ENCODE measurements at places on chromosomes 11 and 22. TPM values are rescaled to one million over a fixed set of nuclear protein-coding genes. Genes with fewer than 3 reads are reported as not detected.

DNA sequence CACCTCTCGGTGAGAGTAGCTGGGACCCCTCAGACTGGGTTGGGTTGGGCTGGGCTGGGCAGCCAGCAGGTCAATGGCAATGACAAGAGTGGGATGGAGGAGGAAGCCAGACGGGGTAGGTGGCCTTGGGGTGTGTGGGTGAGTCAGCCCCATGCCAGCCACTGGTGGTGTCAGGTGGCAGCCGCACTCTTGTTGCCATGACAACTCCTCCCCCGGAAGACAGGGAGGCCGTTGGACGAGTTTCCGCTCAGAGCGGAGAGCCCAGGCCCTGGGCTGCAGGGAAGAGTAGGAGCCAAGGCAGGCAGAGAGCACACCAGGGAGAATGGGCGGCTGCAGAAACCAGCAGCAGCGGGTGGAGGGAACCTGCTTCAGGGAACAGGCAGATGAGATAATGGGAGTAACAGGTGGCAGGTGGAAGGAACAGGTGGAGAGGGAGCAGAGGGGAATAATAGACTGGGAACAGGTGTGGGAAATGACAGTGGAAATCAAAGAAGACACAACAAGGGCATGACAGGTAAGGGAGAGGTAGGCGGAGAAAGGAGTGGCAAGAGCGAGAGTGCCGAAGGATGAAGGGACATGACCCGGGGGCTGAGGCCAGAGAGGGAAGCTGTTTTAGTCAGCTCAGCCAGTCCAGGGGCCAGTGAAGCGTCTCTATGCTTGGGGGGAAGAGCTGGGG lies 8.7 kb downstream of the SPTBN2 start:
- H3K27ac ChIP-seq: peak overlapping the region; percentile 48
- no peaks in the 10 kb centered on the region for H3K36me3 ChIP-seq
- DNase-seq: peak; percentile 35
- peak overlapping the region; percentile 26 for H3K4me3 ChIP-seq
- H3K27me3 ChIP-seq: peaks cover 14% of the 10 kb centered on the region

DNA sequence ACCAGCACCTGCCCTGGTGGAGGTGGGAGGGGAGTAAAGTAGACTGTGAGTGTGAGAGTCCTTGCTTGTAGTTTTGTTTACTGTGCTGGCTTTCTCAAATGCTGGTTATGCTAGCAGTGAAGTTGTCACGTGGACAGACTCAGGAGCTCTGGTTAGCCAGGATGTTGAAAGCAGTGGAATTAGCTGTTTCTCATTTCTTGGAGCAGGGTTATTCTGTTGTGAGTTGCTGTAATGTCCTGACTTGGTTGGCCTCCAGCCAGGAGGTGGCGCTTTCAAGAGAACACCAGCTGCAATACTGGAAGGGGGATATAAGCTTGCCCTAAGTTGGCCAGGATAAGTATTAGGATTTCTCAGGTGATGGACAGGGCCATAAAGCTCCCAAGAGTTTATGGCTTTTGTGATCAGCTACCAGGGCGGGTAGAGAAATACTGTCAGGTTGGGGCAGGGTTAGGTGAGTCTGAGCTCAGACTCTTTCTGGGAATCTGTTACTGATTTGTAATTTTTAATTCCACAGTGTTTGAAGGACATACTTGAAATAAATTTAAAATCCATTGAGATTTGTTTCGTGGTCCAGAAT lies 13.7 kb downstream of the CYP2D6 start:
- H3K27ac ChIP-seq: no peak overlapping the region
- H3K27me3 ChIP-seq: no peaks in the 10 kb centered on the region
- H3K4me1 ChIP-seq: peaks cover 30% of the 10 kb centered on the region
- no peak for DNase-seq
- H3K36me3 ChIP-seq: peaks cover 25% of the 10 kb centered on the region
- H3K4me3 ChIP-seq: no peak overlapping the region

DNA sequence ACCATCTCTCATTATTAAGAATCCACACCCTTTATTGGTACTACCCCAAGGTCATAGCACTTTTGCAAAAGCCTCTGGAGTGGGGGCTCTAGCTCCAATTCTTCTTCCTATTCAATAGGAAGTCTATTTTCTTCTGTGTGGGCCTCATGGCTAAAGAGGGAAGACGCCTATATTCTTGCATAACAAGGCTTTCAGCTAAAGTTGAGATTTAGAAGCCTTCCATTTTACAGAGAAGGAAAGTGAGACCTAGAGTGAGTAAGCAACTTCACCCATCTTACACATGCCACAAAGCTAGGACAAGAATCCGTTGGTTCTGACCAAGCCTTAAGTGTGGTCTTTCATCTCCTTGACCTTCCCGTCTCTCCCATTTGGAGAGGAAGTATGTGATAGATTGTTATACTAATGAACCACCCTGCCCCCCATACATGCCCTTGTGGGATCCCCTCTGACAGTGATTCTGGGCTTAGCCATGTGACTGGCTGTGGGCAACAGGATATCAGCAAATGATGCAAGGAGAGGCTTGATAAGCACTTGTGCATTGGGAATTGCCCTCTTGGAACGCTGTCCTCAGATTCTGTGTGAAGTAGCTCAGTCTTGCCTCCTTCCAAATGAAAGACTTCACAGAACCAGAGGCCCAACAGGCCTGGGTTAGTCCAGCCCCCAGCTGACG lies 12.3 kb downstream of the BACE1 start:
- no peaks in the 10 kb centered on the region for H3K27me3 ChIP-seq
- H3K4me1 ChIP-seq: peaks cover 4% of the 10 kb centered on the region
- no peak overlapping the region for H3K27ac ChIP-seq
- no peaks in the 10 kb centered on the region for H3K36me3 ChIP-seq

DNA sequence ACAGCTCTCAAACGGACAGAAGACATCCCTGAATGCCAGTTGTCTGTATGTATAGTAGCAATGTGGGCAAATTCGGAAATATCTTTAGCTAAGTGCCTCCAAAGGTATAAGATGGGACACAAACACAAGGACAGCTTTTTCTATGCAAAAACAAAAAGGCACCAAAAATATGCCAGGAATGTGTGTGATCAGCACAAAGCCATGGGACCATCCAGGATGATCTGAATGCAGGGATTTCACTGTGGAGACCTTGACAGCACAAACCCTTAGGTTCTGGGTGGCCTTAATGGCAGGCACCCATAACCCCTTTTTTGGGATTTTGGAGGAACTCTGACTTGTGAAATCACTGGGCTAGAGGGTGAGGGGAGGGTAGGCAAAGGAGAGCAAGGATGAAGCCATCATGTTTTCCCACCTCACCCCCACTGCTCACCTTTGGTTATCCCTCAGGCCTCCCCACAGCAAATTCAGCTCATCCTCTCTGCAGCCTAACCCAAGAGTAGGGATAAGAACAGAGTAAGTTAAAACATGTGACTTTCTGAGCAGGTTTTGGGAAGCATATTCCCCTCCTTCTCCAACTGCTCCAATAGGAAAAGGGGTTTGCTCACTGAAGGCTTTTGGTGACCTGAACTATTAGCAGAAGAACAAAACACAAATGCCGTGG lies 154.6 kb downstream of the SNX19 start:
- no peaks in the 10 kb centered on the region for H3K36me3 ChIP-seq
- no peak overlapping the region for H3K4me3 ChIP-seq
- no peak for DNase-seq
- H3K27me3 ChIP-seq: no peaks in the 10 kb centered on the region
- H3K27ac ChIP-seq: no peak overlapping the region
- peaks cover 6% of the 10 kb centered on the region for H3K4me1 ChIP-seq

OR8B8 gene
- not detected for total RNA-seq

- no peaks in the 10 kb centered on the region for H3K27me3 ChIP-seq
- no peak overlapping the region for H3K27ac ChIP-seq
- H3K4me3 ChIP-seq: no peak overlapping the region
These were observed 9.7 kb upstream of the PIK3IP1 start for GRCh38 chr22:31302006-31302405.

DNA sequence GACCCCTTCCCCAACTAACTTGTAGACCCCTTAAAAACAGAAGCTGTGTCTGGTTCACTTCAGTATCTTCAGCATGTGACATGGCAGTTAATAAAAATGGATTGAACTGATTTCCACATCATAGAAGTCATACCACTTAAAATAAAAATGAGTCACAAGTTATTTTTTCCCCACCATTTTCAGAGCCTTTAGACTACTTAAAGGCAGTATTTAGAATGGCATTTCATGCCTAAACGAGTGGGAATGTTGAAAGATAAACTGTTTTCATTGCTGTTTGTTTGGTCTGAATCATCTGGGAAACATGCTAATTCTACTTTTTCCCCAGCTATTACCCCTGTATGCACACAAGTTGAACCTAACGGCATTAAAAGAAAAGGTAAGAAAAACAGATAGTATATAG lies 324.0 kb downstream of the RAB38 start:
- no peaks in the 10 kb centered on the region for H3K4me1 ChIP-seq
- no peak for DNase-seq
- no peak overlapping the region for H3K4me3 ChIP-seq
- H3K36me3 ChIP-seq: no peaks in the 10 kb centered on the region

DNA sequence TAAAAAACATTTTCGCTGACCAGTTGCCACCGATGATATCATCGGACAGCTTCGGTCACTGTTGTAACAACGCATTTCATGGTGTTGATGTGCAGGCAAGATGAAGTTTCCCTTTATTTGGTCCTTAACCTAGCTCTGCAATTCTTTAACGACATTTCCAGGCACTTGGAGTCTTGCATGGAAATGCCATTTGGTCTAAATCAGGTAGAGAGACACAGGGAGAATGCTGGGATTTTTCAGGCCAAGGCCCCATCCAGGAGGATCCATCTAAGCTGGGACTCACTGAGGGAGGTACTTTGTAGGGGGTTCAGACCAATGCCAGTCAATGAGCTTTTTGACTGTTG lies 121.5 kb upstream of the RCN1 start:
- H3K36me3 ChIP-seq: no peaks in the 10 kb centered on the region
- no peak for DNase-seq
- H3K4me3 ChIP-seq: no peak overlapping the region
- H3K27me3 ChIP-seq: no peaks in the 10 kb centered on the region
- H3K4me1 ChIP-seq: no peaks in the 10 kb centered on the region
- no peak overlapping the region for H3K27ac ChIP-seq

- H3K36me3 ChIP-seq: peaks cover 8% of the 10 kb centered on the region
- peaks cover 19% of the 10 kb centered on the region for H3K4me1 ChIP-seq
- H3K27me3 ChIP-seq: peaks cover 17% of the 10 kb centered on the region
- peak within 1 kb of the TSS; percentile 93 for H3K27ac ChIP-seq
- H3K4me3 ChIP-seq: peak within 1 kb of the TSS; percentile 93
These were observed at the start of gene PGGHG for GRCh38 chr11:288478-289397. PGGHG (plus strand) TSS chr11:289126; CDS start chr11:289817, 691 bp downstream.

- peaks cover 1% of the 10 kb centered on the region for H3K27me3 ChIP-seq
- DNase-seq: no peak
- H3K4me3 ChIP-seq: no peak overlapping the region
- H3K4me1 ChIP-seq: peaks cover 6% of the 10 kb centered on the region
- no peaks in the 10 kb centered on the region for H3K36me3 ChIP-seq
These were observed 39.6 kb upstream of the HORMAD2 start for GRCh38 chr22:30040499-30041260.

DNA sequence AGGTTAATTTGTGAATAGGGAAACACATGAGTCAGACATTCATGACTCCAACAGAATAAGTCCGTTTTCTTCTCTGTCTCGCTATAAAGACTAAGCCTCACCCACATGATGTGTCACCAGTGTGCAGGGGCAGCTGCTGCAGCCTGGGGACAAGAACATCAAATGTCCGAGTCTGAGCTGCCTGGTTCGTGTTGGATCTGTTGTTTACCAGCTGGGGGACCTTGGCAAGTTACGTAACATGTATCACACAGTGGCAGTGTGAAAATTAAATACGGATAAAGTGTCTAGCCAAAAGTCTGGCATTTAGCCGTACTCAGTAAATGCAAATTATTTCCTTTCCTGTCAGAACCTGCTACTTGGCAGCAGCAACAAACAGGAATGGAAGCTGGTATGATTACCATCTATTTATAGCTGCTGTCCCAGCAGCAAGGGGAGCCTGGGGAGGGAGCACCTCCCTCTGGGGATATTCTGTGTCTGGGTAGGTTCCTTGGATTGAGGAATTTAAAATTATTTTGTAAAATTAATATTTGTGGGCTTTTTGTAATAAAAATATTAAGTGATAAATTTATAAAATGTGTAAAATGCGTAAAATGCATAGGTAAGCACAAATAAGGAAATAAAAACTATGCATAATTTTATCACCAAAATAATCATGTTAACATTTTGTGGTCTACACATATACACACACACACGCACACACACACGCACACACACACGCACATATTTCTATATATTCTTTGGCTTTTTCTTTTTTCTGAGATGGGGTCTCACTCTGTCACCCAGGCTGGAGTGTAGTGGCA lies 1.3 kb upstream of the CLDN25 start:
- H3K36me3 ChIP-seq: peaks cover 3% of the 10 kb centered on the region
- no peak overlapping the region for H3K4me3 ChIP-seq
- H3K27ac ChIP-seq: no peak overlapping the region
- DNase-seq: no peak
- H3K4me1 ChIP-seq: peaks cover 8% of the 10 kb centered on the region
- peaks cover 29% of the 10 kb centered on the region for H3K27me3 ChIP-seq

DNA sequence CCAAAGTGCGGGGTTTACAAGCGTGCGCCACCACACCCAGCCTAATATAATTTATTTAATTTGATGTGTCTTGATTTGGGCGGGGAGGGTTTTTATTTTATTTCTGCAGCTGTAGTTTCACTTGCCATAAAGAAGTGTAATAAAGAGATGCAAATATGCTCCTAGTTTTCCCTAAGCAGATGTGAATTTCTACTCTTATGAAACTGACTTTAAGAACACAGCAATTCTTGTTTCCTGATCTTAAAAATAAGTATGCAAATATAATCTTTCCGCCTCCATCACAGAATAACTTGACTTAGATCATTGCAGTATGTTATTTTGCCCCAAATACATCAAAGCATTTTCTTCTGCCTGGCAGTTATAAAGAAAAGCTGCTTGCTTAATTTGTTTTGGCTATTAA lies 4.4 kb downstream of the SPCS2 start:
- no peak overlapping the region for H3K4me3 ChIP-seq
- peaks cover 62% of the 10 kb centered on the region for H3K36me3 ChIP-seq

- no peaks in the 10 kb centered on the region for H3K27me3 ChIP-seq
- H3K4me3 ChIP-seq: no peak overlapping the region
- H3K4me1 ChIP-seq: no peaks in the 10 kb centered on the region
- H3K27ac ChIP-seq: no peak overlapping the region
These were observed 27.0 kb upstream of the TTLL12 start for GRCh38 chr22:43213962-43214361.

DNA sequence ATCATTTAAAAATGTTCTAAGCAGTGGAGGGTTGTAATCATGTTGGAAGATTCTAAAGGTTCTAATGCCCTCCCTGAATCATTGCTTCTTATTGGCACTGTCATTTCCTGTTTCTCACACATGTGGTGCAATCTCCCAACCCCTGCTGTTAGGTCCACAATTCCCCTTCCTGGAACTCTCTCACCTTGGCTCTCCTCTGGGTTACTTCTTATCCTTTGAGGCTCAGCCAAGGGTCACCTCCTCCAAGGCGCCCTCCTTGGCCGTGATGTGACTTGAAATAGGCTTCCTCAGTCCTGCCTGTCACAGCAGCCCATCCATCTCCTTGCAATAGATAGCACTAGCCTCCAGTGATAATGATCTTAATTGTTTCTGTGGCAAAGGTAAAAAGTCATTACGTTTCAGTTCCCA lies 149.8 kb downstream of the TTC17 start:
- no peak for DNase-seq
- no peaks in the 10 kb centered on the region for H3K36me3 ChIP-seq
- H3K4me1 ChIP-seq: peaks cover 16% of the 10 kb centered on the region
- no peak overlapping the region for H3K4me3 ChIP-seq
- H3K27ac ChIP-seq: no peak overlapping the region
